Left cardiac atrium (tissue), 4 donors: ENCODE measurements at places on chromosomes 5 and 9. TPM values are rescaled to one million over a fixed set of nuclear protein-coding genes. Genes with fewer than 3 reads are reported as not detected.

Gene GABRB2
- total RNA-seq: 1.4 TPM

DNA sequence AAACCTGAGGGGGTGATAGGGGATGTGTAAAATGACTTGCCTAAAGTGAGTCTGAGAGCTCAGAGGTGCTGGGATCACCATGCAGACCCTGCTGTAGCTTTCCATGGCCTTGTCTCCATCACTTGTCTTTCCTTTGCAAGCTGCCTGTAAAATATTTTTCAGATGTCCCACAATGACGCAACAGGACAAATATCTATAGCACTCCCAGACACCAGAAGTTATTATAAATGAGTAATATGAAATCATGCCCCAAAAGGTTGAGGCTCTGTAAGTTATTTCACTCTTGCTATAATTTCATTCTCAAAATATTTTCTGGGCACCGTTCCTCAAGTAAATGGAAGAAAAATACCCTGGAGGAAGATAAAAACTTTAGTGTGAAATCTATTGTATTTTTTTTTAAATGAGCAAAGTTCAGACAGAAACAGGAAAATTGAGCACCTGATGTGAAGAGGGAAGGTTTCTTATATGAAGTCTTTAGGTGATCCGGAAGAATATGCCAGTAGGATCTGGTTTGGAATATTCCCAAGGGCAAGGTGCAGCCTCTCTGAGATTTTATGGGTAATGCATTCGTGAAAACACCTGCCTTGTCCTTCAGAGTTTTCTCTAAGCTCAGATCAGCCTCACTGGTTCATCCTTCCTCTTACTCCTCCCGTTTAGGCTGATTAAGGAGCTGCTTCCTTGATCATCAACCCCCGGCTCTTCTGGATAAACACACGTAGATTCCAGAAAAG lies 138.3 kb upstream of the DMAC1 start:
- DNase-seq: no peak

- no peak for DNase-seq
These were observed 39.2 kb downstream of the CFAP90 start for GRCh38 chr5:7811715-7812114.

DNA sequence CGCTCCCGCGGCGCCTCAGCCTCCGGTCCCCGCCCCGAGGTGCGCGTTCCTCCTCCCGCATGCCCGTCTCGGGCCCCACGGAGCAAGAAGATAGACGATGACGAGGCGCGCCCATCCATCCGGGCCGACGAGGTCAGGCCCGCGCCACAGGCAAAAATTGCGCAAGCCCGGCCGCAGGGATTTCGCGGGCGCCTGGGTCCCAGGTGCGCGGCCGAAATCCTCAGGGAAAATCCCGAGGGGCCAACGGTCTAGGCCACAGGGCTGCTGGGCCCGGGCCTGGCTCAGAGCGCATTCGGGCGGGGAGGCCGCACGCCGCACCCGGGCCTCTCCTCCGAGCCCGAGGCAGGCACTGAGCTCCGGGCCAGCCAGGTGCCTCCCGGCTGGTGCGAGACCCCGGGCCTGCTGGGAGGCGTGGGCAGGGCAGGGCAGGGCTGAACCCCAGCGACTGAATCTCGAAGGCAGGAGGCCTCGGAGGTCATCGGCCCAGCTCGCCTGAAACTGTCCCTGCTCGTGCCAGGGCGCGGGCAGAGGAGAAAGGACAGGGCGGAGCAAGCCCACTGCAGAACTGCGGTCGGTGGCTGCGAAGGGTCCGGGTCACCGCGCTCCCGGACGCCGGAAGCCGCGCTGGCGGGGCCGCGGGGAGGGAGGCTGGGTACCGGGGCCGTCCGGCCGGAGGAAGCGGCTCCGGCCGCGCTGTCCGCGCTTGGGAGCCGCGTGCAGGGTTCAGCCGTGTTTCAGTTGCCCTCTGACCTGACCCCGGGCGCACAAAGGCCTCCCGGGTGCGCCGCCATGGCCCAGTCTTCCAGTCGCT lies 66.8 kb downstream of the FOXD1 start:
- DNase-seq: no peak

DNA sequence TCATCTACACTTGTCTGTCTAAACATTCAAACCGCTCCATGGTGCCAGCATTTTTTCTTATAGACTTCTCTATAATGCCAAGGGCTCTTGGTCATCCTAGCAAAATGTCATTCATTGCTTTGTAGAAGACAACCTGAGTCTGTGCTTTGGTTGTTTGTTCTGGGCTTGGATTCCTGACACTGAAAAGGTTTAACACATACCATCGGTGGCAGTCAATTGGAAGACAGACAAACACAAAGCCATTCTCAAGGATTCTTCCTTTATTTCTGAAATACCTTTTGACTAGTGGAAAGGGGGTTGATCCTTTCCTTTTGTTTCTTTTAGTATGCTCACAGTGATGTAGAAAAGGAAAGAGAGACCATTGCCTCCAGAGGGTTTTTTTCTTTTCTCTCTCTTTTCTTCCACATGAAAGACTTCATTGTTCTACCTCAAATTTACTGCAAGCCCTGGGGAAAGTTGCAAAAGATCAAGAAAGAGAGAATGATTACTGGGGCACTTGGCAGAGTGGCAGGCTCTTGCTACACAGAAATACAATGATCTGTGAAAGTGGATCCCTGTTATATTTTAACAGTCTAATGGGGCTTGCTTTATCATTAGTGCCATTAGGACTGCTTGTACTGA lies 66.4 kb upstream of the TMC1 start:
- DNase-seq: no peak

DNA sequence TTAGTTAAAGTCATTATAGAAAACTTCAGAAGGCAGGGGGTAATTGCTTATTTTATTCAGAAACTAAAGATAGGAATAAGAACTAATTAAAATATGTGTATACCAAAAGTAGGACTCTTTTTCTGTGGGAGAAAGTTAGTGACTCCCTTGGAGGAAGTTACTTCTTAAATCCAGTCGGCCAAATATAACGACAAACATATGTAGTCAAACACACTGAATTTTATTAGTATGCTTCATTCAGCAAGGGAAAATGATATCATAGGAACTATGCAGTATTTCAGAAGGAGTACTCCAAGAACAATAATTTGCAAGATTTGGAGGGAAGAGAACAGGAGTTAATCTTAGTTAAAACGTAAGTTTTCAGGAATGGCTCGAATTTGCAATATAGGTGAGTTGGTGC lies 432.6 kb downstream of the CYLC2 start:
- DNase-seq: no peak

- DNase-seq: no peak
These were observed 4.5 kb downstream of the SPARC start for GRCh38 chr5:151682240-151682639.

DNA sequence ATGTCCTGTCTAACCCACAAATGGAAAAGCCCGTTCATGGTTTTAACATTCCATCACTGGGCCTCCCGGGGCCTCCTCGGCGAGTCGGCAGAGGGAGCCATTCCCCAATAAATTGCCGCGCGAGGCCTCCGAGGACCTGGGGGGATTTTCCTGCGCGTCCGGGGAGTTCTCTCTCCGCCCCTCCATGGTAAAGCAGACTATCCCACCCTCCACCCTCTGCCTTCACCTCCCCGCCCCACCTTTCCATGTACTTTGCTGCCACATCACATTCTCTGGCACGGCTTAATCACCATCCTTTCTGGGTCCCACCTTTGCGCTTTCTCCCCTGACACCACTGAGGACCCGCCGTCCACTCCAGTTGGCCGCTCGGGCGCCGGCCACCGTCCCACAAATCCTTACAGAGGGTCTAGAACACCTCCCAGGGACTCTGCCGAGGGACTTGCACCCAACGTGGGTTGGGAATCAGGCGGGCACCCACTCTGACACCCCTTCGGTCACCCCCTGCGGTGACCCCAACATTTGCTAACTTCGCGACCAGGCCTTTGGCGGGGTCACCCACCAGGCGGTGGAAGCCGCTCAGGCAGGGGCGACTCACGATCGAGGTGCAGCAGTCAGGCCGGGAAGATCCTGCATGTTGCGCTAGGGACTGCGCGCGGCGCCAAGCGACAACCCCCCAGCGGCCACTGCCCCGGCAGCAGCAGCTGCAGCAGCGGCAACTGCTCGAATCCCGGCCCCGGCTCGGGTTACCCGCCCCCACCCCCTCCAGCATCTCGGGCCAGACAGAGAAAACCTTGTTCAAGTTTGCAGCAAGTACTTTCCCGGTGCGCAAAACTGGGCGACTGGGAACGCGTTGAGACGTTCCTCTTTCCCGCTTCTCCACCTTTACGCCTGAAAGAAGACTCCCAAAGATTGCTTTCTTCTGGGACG lies at the start of gene MEGF10:
Gene MEGF10 (plus strand): TSS at position 778 of the 927 bp plus-strand sequence. CDS start 40,513 bp downstream, outside the sequence.
- peak; percentile 46 for DNase-seq

Gene ERP44
- total RNA-seq: 19.5 TPM

DNA sequence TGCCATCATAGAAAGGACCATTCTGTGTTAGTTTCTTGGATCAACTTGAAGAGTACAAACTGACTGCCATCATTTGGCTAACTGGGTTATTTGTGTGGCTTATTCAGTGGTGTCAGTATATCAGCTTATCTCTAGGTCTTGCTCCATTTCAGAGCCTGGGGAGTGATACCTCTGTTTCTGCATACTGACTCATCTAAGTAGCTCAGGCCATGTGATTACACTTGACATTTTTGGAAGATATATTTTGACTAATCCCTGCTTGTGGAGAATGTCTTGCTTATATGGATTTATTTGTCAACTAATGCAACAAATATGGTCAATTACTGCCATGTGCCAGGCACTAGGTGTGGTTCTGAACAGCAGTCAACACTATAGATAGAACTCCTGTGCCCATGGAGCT lies 311.7 kb downstream of the YTHDC2 start:
- no peak for DNase-seq

Gene SPRY4
- total RNA-seq: 13.3 TPM

Gene SPINK4
- not detected for total RNA-seq

Gene CDX1
- total RNA-seq: not detected

DNA sequence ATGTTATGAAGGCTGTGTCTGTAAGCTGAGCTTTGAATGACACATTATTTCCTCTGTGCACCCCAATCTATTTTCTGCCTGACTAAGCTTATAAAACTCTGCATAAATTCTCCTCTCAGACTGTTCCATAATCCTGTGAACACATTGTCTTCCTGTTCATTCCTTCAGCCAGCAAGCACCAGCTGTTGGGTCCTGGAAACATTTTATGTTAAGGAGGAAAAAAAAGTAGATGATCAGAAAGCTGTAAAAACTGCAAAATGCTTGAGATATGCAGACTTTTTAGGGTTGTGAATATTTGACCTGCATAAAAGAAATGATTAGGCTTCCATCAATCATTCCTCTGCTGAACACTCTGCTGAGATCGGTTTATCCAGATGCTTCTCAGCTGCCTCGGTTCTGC lies 1246.0 kb upstream of the DMAC1 start:
- no peak for DNase-seq

DNA sequence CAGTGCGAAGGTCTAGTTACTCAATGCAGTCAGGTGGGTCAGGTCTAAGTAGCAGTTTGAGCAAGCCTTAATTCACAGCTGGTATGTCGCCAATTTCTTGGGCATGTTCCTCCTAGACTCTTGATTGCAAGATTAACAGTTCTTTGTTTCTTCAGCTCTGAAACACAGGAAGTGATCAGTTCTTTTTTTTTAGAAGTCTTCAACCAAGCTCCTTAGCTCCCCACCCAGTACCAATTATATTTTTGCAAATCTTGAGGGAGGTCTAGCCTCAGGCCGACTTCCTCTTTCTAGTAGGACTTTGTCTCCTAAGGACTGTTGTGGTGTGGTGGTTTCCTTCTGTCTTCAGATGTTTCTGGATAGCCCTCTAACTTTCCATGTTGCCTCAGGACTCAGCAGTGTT lies 2054.2 kb downstream of the MAT2B start:
- no peak for DNase-seq

Gene FLT4
- 5.6 TPM for total RNA-seq

DNA sequence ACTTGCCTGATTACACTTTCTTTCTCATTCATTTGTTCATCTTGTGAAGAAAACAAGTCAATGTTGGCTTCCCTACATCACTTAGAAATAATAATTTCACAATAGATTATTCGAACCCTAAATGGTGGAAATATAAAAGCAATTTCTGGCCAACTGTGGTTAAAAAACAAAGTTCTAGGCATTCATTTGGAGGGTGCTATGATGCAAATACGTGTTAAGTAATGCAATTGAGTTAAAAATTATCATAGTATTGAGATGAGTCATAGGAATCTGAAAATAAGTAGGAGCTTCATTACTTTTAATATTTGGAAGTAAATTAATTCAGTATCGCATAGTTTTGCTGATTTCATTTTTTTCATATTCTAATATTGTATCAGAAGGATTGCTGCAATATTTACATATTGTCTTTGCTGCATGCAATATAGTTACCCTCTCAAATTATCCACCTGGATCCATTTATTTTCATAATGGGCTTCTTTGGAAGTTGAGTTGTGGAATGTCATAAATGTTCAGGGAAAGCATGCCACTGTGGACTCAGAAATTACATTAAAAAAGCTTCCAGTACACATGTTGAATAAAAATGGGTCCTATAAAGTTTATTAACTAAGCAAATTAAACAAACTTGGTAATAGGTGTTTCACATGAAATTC lies 647.7 kb upstream of the WWC1 start:
- DNase-seq: no peak

DNA sequence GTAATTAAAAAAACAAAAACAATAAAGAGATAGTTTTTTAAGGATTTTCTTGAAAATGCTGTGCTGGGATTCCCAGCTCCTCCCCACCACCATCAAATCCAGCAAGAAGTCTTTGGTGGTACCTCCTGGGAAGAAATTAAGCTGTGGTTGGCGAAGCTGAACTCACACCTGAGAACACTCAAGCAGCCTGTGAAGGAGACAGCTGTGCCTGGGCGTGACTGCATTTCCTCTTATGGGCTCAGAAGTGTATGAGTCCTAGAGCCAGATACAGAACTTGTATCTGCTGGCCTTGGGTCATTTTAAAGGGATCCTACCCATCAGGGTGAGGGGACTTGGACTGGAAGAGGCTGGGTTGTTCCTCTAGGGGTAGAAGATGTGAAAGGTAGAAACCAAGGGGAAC lies 561.2 kb upstream of the SGCD start:
- no peak for DNase-seq

GRCh38 chr5:763397-763796 lies 21.1 kb downstream of the ZDHHC11B start:
- no peak for DNase-seq

- no peak for DNase-seq
These were observed 61.0 kb upstream of the TEX48 start for GRCh38 chr9:114742947-114743346.

DNA sequence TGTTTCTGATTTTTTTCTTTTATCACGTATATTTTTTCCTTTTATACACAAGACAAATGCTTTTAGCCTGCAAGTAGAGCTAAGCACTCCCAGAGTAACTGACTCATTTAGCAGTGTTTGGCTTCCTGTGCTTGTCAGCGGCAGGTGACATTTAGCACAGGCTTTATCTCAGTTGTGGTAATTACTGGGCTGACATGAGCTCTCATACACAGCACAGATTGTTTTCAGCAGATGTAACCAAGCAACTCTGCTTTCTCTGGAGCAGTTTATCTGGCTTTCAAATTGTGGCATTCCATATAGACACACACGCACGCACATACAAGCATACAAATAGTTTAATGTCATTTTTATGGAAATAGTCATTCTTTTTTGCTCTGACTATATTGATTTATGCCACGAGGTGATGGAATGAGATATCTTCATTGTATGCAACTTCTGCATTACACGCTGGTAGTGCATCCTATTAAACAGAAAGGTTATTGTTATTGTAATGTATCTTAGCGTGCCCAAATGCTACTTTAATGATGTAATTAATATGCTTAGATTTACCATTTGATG lies 379.0 kb upstream of the GRAMD2B start:
- no peak for DNase-seq

GRCh38 chr5:132219289-132219970 lies 8.2 kb downstream of the P4HA2 start:
- DNase-seq: no peak
